Kidney (tissue), 22 donors: ENCODE measurements at places on chromosomes 16 and 17. TPM values are rescaled to one million over a fixed set of nuclear protein-coding genes. Genes with fewer than 3 reads are reported as not detected.
A peak's percentile ranks its signal among the peaks of the same experiment; 100 is the strongest.

- no peaks in the 10 kb centered on the region for H3K4me1 ChIP-seq
- no peak overlapping the region for H3K27ac ChIP-seq
- H3K36me3 ChIP-seq = peaks cover 88% of the 10 kb centered on the region
- no peak overlapping the region for H3K4me3 ChIP-seq
Observed at GRCh38 chr17:29094101-29094708, 51.3 kb downstream of the PIPOX start.

PNMT gene
- total RNA-seq = 8.2 TPM

DNA sequence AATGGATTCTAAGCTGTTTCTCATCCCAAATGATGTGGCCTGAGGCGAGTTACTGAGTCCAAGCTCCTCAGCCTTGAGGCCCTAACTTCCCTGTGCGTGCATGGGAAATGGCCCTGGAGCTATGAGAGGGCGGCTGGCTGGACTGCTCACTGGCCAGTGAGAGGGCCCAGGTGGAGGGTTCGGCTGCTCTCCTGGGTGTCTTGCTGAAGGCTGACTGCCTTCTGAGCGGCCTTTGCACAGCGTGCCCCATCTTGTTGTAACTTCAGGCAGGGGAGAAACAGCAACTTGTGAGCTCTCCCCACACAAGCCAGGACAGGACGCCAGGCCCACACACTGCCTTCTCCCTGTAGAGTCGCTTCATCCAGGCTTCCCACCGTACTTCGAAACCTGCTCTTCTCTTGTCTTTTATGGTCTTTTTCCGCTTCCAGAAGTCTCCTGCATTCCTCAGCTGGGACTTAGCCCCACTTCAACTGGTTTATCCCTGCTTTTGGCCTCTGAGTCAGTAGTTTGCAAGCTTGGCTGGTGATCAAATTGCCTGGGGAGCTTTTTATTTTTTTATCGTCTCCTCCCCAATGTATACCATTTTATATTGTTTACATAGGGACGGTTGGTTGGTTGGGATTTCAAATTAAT is 13.3 kb downstream of the CDH3 start:
- H3K4me1 ChIP-seq = no peaks in the 10 kb centered on the region
- peak overlapping the region; percentile 54 for H3K27ac ChIP-seq
- H3K36me3 ChIP-seq = no peaks in the 10 kb centered on the region
- H3K4me3 ChIP-seq = no peak overlapping the region

DNA sequence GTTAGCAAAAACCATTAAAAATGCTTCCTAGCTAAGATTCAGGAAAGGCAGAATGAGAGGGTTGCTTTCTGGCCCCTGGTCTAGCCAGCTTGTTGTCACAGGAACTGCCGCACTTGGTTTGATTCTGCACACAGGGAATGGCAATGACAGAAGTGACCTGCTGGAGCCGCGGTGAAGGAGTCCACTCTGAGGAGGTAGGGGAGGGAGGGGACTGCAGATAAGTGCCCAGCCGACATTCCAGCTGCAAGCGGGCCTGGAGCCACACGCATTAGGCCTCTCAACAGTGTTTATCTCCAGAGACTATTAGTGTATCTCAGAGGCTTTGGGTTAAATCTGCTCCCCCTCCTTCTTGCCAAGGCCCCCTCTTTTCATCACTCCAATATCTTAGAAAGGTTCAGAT is 38.6 kb downstream of the CDRT15 start:
- no peaks in the 10 kb centered on the region for H3K4me1 ChIP-seq
- H3K27ac ChIP-seq = no peak overlapping the region
- H3K36me3 ChIP-seq = no peaks in the 10 kb centered on the region
- no peak overlapping the region for H3K4me3 ChIP-seq
- peak; percentile 37 for DNase-seq

DNA sequence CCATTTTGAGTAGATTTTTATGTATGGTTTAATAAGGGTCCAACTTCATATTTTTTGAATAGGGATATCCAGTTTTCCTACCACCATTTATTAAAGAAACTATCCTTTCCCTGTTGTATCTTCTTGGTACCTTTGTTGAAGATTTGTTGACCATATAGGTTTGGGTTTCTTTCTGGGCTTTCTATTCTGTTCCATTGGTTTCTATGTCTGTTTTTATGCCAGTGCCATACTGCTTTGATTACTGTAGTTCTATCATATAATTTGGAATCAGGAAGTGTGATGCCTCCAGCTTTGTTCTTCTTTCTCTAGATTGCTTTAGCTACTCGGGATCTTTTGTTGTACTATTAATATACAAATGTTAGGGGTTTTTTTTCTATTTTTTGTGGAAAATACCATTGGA is 46.5 kb downstream of the PPM1E start:
- no peaks in the 10 kb centered on the region for H3K27me3 ChIP-seq
- no peaks in the 10 kb centered on the region for H3K4me1 ChIP-seq
- no peak for DNase-seq
- H3K27ac ChIP-seq = no peak overlapping the region

- H3K27me3 ChIP-seq = no peaks in the 10 kb centered on the region
- H3K4me3 ChIP-seq = no peak overlapping the region
- H3K27ac ChIP-seq = no peak overlapping the region
- no peaks in the 10 kb centered on the region for H3K4me1 ChIP-seq
- no peak for DNase-seq
Observed at GRCh38 chr16:46937536-46937935, 35.9 kb downstream of the DNAJA2 start.
